ENCODE measurements at places on chromosomes 13 and 19. TPM values are rescaled to one million over a fixed set of nuclear protein-coding genes. Genes with fewer than 3 reads are reported as not detected.

Gene KASH5
- polyA plus RNA-seq, result not detected

Gene ZNF681
- 9.1 TPM for polyA plus RNA-seq

Gene ZNF560
- 0.21 TPM for polyA plus RNA-seq

Gene MED25
- polyA plus RNA-seq, result 45.4 TPM

Gene PABPC3
- polyA plus RNA-seq, result 1.2 TPM

Gene CYP4F2
- polyA plus RNA-seq, result not detected

Gene BCAM
- 121 TPM for polyA plus RNA-seq

Gene DKKL1
- 2.4 TPM for polyA plus RNA-seq

Gene KCNK6
- polyA plus RNA-seq, result 5.8 TPM

Gene ZNF677
- 62.9 TPM for polyA plus RNA-seq

Gene CCDC106
- 14.1 TPM for polyA plus RNA-seq

Gene DNAAF3
- 8.4 TPM for polyA plus RNA-seq

Gene WDR87
- polyA plus RNA-seq, result 0.03 TPM

Gene ATXN8OS
- polyA plus RNA-seq, result 0.29 TPM

Gene RAB4B
- 12.0 TPM for polyA plus RNA-seq

Gene TBCB
- polyA plus RNA-seq, result 110 TPM

Gene PSMD8
- polyA plus RNA-seq, result 132 TPM

Gene SHISA2
- polyA plus RNA-seq, result 37.8 TPM

Gene KDELR1
- polyA plus RNA-seq, result 144 TPM

Gene PEPD
- polyA plus RNA-seq, result 39.9 TPM

Gene ZNF564
- 11.9 TPM for polyA plus RNA-seq

Gene NECTIN2
- polyA plus RNA-seq, result 74.5 TPM

Gene ZNF20
- 7.1 TPM for polyA plus RNA-seq

Gene URAD
- polyA plus RNA-seq, result not detected

Gene ACP5
- 3.5 TPM for polyA plus RNA-seq

Gene FAM124A
- polyA plus RNA-seq, result 6.8 TPM

Gene PSG3
- not detected for polyA plus RNA-seq

Gene UBE2L5
- polyA plus RNA-seq, result 0.81 TPM

Gene ZNF540
- 7.1 TPM for polyA plus RNA-seq

Gene STAP2
- 33.3 TPM for polyA plus RNA-seq

Gene ATP4B
- 0.47 TPM for polyA plus RNA-seq

Gene GSX1
- polyA plus RNA-seq, result not detected

Gene PCSK4
- 6.0 TPM for polyA plus RNA-seq

Gene MBD3
- 87.1 TPM for polyA plus RNA-seq

Gene GJB6
- polyA plus RNA-seq, result 0.76 TPM

Gene ZNF439
- polyA plus RNA-seq, result 18.5 TPM

Gene FGF21
- not detected for polyA plus RNA-seq

Gene RAB20
- polyA plus RNA-seq, result 20.7 TPM

Gene NFKBIB
- polyA plus RNA-seq, result 5.0 TPM

Gene GARIN5A
- 5.3 TPM for polyA plus RNA-seq

Gene FARP1
- polyA plus RNA-seq, result 112 TPM

Gene MAG
- polyA plus RNA-seq, result 15.2 TPM

Gene RAB8A
- polyA plus RNA-seq, result 63.1 TPM

Gene LGALS7B
- 1.0 TPM for polyA plus RNA-seq

Gene METTL21C
- polyA plus RNA-seq, result not detected

Gene CYP2F1
- polyA plus RNA-seq, result 0.21 TPM

Gene REXO1
- 14.3 TPM for polyA plus RNA-seq

Gene ZNF541
- polyA plus RNA-seq, result 0.55 TPM

Gene VSTM2B
- polyA plus RNA-seq, result not detected

Gene SLC25A42
- polyA plus RNA-seq, result 15.9 TPM

Gene SPACA4
- 0.32 TPM for polyA plus RNA-seq

Gene FBN3
- 60.1 TPM for polyA plus RNA-seq

Gene CEACAM6
- 2.9 TPM for polyA plus RNA-seq

Measured in right lung (tissue), 10 donors.